ENCODE measurements at places on chromosomes 7 and 10. TPM values are rescaled to one million over a fixed set of nuclear protein-coding genes. Genes with fewer than 3 reads are reported as not detected.

DNA sequence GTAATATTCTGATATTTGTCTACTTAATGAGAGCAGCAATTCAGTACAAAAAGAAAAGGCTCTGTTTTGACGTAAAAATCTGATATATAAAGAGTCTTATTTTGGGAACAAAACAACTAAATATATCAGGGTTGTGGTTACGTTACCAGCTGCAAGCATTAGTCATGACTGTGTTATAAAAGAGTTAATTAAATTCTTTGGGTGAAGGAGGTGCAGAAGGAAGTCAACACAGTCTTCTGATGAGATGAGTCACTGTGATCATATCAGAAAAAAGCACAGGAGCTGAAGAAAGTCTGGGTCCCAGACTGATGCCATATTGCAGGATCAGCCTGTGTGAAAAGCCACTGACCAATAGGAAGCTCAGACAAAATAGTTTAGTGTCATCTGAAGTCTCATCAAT, 234.3 kb upstream of the TEX47 start:
- no peaks in the 10 kb centered on the region for H3K36me3 ChIP-seq
- no peak for DNase-seq
- no peak overlapping the region for H3K4me3 ChIP-seq

STAM gene
- 19.9 TPM for total RNA-seq

ITPRID1 gene
- not detected for total RNA-seq

GRCh38 chr10:35043796-35044344, 46.3 kb downstream of the CUL2 start:
- no peaks in the 10 kb centered on the region for H3K27me3 ChIP-seq
- peaks cover 20% of the 10 kb centered on the region for H3K36me3 ChIP-seq
- no peak for DNase-seq
- H3K4me3 ChIP-seq, result no peak overlapping the region

AUTS2 gene
- total RNA-seq, result 31.7 TPM

DNA sequence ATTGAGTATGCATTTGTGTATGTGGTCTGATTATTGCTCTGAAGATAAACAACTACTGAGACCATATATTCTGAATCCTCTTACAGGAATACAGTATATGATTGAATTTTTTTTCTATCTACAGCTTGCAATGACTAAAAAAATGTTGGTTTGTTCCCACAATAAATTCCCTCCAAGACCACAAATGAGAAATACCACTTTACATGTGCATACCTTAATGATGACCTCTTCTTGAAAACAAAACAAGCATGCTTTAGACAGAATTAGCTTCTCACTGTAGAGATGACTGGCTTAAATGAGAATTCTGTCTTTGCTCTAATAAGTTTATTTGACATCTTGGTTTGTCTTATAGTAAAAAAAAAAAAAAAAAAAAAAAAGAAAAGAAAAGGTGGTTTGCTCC, 241.5 kb downstream of the PCDH15 start:
- no peak overlapping the region for H3K27ac ChIP-seq
- H3K4me1 ChIP-seq, result no peaks in the 10 kb centered on the region
- DNase-seq, result no peak
- no peaks in the 10 kb centered on the region for H3K36me3 ChIP-seq
- no peaks in the 10 kb centered on the region for H3K27me3 ChIP-seq
- no peak overlapping the region for H3K4me3 ChIP-seq

DNA sequence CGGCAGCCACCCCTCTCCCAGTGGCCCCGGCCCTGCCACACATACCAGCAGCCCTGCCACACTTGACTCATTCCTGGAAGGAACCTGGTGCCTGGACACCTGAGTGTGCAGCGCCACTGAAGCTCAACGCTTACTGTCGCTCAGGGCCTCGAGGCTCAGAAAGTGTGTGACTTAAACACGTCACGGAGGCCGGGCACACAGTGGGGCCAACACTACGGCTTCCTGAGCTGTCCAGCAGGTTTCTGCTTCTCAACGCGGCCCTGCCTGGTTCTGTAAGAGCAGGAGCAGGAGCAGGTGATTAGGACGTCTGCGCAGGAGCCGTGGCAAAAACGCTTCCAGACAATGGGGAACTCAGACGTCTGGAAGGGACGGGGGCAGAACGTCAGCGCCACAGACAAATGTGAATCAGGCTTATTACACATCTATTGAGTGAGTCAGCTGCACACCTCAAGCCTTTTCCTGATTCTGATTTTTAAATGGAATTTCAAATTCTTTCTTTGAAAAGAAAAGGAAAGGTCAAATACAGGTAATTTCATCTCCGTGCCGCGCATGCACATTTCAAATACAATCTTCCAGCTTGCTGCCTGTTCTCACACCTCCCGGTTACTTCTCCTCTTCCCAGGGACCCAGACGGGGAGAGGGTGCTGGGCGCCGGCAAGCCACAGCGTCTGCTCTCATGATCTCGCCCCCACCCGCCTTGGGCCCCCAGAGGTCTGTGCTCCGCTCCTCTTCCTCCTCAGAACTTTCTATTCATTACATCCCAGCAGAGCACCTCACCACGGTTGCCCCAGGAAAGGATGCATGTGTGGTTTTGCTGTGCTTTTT, 66.6 kb downstream of the ADARB2 start:
- DNase-seq, result no peak
- H3K27me3 ChIP-seq, result no peaks in the 10 kb centered on the region
- no peaks in the 10 kb centered on the region for H3K36me3 ChIP-seq
- H3K4me3 ChIP-seq, result no peak overlapping the region
- no peaks in the 10 kb centered on the region for H3K4me1 ChIP-seq

NRG3 gene
- not detected for total RNA-seq

LRRD1 gene
- total RNA-seq, result not detected

SFTPA1 gene
- total RNA-seq, result not detected

GRCh38 chr10:62109587-62110293, 158.9 kb downstream of the RTKN2 start:
- peaks cover 7% of the 10 kb centered on the region for H3K4me1 ChIP-seq
- H3K27me3 ChIP-seq, result no peaks in the 10 kb centered on the region
- H3K27ac ChIP-seq, result no peak overlapping the region
- peak overlapping the region; percentile 9 for H3K4me3 ChIP-seq
- no peak for DNase-seq
- no peaks in the 10 kb centered on the region for H3K36me3 ChIP-seq

DNA sequence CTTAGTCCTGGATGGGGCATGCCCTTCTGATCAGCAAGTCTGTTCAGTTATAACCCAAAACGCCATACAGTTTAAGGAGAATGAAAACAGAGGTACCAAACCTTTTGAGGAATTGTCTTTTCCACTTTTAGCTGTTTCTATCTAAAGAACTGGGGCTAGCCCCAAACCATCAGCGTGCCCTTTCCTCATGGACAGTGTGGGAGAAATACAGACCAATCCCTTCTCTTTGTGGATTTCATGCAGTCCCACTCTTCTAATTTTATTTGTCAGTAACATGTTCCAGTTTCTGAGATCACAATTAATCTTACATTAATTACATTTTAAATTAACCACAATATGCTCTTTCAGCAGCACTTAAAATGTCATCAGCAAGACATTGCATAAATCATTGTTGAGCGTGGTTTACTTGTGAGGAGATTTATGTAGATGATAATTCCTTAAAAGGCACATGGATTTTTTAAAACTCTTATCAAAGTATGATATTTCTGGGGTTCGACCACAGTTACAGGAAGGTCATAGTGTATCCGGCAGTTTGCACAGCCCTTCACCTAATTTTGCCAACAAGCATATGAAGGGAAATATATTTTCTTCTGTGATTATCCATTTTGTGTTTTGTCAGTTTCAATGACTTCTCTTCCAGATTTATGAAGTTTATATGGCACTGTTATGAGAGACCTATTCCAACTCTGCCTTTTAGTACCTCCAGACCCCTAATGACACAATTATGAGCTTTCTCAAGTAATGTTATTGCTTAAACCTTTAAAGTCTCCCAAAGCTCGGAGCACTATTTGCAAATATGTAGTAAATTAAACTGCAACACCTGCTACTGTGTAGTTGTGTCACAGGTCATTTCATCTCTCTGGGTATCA, 868.4 kb upstream of the C7orf33 start:
- H3K36me3 ChIP-seq, result no peaks in the 10 kb centered on the region
- DNase-seq, result no peak
- no peaks in the 10 kb centered on the region for H3K4me1 ChIP-seq

DNA sequence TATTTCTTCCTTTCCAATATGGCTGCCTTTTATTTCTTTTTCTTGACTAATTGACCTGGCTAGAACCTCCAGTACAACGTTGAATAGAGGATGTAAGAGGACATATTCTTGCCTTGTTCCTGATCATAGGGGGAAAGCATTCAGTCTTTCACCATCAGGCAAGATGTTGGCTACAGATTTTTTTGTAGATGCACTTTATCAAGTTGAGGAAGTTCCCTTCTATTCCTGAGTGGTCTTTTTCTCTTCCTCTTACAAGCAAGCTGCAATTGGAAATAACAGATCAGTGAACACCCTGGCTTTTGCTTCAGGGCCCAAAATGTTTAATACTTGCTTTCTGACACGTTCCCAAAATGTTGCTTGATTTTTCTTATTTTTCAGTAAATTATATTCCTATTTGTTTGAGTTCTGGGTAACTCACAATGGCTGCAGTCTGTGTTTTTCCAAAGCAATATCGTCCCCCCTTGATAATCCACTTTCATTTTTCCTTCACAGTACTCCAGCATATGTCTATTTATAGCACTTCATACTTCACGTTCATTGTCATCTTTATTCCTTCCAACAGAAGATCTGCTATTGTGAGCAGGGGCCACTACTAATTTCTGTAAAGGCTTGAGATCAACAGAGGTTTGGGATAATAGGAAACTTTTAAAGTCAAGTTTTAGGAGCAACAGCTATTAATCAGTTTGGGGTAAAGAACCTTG, 11.7 kb downstream of the CPEB3 start:
- H3K4me1 ChIP-seq, result no peaks in the 10 kb centered on the region
- DNase-seq, result no peak
- no peak overlapping the region for H3K4me3 ChIP-seq
- H3K36me3 ChIP-seq, result no peaks in the 10 kb centered on the region
- no peaks in the 10 kb centered on the region for H3K27me3 ChIP-seq

DNA sequence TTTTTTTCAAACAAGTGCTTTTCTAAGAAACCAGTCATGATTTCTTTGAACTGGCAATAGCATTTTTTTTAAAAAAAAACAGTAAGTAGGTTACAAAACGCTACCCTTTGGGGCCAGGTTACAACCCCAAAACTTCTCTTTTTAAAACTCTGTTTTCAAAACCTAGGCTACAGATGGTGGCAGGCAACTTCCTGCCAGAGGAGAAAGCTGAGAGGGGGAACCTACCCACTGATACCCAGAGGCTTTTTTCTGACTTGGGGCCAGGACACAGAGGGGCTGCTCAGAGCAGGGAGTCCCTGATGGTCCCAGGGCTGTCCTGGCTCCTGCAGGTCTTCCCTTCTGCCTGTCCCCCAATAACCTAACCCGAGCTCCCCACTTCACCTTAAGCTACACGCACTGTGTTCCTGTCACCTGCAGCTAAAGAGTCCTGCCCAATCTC, 6.9 kb downstream of the STN1 start:
- DNase-seq, result no peak
- no peaks in the 10 kb centered on the region for H3K36me3 ChIP-seq
- no peaks in the 10 kb centered on the region for H3K27me3 ChIP-seq
- H3K4me3 ChIP-seq, result peak overlapping the region; percentile 55
- H3K27ac ChIP-seq, result peak overlapping the region; percentile 78
- peaks cover 81% of the 10 kb centered on the region for H3K4me1 ChIP-seq

GRCh38 chr10:24771943-24772694, 48.4 kb upstream of the ARHGAP21 start:
- H3K27me3 ChIP-seq, result no peaks in the 10 kb centered on the region
- H3K27ac ChIP-seq, result no peak overlapping the region
- DNase-seq, result no peak
- H3K4me1 ChIP-seq, result no peaks in the 10 kb centered on the region
- no peak overlapping the region for H3K4me3 ChIP-seq

- no peak overlapping the region for H3K4me3 ChIP-seq
- no peaks in the 10 kb centered on the region for H3K36me3 ChIP-seq
- DNase-seq, result no peak
- peaks cover 36% of the 10 kb centered on the region for H3K4me1 ChIP-seq
These were observed 39.1 kb downstream of the KCNH2 start for GRCh38 chr7:150939052-150939451.

LBX1 gene
- total RNA-seq, result not detected

DNA sequence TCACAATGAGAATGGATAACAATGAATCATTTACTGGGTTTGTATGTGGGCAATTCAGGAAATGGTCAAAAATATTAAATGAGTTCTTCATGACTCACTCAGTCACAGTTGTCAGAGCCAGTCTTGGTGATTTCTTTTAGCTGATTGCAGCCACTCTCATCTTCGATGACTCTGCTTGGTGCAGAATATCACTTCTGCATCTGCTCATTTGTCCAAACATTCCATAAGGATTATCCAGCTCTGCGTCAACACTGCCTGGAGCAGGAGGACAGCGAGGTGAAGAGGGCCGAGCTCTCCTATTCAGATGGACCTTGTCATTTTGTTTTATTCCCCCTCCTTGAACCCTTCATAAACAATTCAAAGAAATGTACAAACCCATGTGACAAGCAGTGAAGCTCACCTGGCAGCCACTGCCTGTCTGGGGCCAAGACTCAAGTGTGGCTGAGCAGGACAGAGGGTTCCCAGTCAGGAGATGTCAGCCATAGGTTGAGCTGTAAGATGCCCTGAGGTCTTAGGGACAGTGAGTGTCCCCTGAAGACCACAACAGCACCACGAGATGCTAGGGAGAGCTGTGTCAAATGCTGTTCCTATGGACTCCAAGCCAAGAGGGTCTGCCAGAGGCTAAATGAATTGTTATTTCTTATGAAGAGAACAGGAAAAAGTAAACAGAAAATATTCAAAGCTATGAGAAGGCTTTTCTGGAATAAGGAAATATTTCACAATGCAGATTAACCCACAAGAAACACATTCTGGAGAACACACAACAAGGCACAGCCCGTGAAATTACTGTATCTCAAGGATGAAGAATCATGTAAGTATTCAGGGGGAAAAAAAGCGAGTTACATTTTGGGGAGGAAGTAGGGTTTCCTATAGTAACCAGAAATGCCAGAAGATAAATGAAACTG, 33.1 kb upstream of the EGFR start:
- H3K4me1 ChIP-seq, result no peaks in the 10 kb centered on the region
- no peak overlapping the region for H3K4me3 ChIP-seq
- H3K27me3 ChIP-seq, result no peaks in the 10 kb centered on the region
- DNase-seq, result no peak

GRCh38 chr10:5698062-5698461, 13.4 kb downstream of the TASOR2 start:
- DNase-seq, result no peak
- H3K4me1 ChIP-seq, result peaks cover 15% of the 10 kb centered on the region
- H3K4me3 ChIP-seq, result no peak overlapping the region
- H3K36me3 ChIP-seq, result no peaks in the 10 kb centered on the region

DNA sequence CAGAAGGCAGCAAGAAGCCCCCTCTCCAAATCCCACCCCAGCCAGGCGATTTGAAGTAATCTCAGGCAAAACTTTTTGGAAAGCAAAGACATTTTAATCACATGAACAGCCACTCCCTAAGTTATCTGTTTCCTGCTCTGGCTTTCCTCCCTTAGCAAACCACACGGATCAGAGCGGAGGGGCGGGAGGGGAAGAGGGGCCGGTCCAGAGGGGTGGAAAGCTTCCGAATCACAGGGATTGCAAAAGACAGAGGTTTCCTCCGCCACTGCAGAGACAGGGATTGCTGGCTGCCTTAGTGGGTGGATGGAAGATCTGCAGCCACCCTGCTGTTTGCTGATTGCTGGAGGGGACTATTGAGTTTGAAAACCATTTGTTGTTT, 41.2 kb downstream of the ZCCHC24 start:
- no peak for DNase-seq
- H3K27me3 ChIP-seq, result no peaks in the 10 kb centered on the region
- no peak overlapping the region for H3K4me3 ChIP-seq
- no peaks in the 10 kb centered on the region for H3K36me3 ChIP-seq
- H3K4me1 ChIP-seq, result no peaks in the 10 kb centered on the region

GRCh38 chr7:34747176-34747781, 89.3 kb downstream of the NPSR1 start:
- H3K36me3 ChIP-seq, result no peaks in the 10 kb centered on the region
- no peaks in the 10 kb centered on the region for H3K4me1 ChIP-seq
- H3K27ac ChIP-seq, result no peak overlapping the region
- no peak for DNase-seq
- no peak overlapping the region for H3K4me3 ChIP-seq

Measured in naive thymus-derived CD4-positive, alpha-beta T cell (primary cell).